ENCODE measurements at places on chromosomes 5 and 9.
A peak's percentile ranks its signal among the peaks of the same experiment; 100 is the strongest.

- no peak for DNase-seq
- H3K27ac ChIP-seq = no peak overlapping the region
- no peaks in the 10 kb centered on the region for H3K4me1 ChIP-seq
- H3K27me3 ChIP-seq = no peaks in the 10 kb centered on the region
- no peaks in the 10 kb centered on the region for H3K36me3 ChIP-seq
- H3K4me3 ChIP-seq = no peak overlapping the region
Measured at GRCh38 chr9:73780916-73781315, 629.3 kb downstream of the ANXA1 start.

- H3K4me3 ChIP-seq = no peak overlapping the region
- DNase-seq = no peak
- no peak overlapping the region for H3K27ac ChIP-seq
- H3K27me3 ChIP-seq = no peaks in the 10 kb centered on the region
- H3K4me1 ChIP-seq = peaks cover 15% of the 10 kb centered on the region
Measured at GRCh38 chr5:150284311-150284710, 5.3 kb downstream of the CAMK2A start.

DNA sequence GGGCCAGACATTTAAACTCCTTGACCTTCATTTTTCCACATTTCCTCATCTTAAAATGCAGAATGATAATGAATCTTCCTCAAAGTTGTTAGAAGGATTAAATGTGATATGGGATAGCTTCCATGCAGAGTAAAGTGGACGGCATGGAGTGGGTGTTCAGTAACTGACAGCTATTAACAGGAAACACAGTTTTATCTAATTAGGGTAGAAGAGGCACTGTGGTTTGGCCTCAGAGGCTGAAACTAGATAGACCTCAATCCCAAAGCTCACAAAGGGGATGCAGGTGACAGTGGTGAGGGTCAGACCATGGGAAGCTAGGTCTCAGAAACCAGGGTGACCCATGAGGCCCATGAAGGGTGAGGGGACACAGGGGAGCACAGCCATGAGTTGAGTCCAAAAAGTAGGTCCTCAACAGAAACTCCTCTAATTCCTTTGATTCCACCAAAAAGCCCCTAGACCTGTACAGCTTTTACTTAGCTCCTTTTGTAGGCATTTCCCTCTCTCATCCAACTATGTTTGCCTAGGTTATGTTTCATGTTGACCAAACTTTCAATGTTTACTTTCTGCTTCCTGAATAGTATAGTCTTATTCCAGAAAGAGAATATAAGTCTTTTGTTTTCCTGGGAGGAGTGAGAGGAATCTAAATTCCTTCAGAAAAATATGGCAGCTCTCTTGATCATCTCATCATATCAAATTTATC is 27.9 kb upstream of the GLDC start:
- no peaks in the 10 kb centered on the region for H3K27me3 ChIP-seq
- no peaks in the 10 kb centered on the region for H3K36me3 ChIP-seq

DNA sequence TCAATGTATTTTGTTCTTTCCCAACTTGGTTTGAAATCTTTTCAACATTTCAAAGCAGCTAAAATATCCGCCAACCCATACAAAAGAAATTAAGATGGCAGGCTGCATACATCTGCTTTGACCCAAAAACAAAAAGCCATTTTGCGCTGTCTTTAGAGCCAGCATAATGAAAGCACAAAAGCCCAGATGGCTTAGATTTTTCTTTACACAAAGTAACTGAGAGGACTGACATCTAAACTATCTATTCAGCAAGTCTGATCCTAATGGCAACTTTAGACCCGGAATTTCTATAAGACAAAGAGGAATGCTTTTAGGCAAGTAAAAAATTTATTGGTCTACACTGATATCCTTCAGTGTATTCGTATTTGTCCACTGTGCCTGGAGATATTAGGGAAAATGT is 86.3 kb downstream of the MYO10 start:
- DNase-seq = no peak
- no peaks in the 10 kb centered on the region for H3K27me3 ChIP-seq
- no peak overlapping the region for H3K27ac ChIP-seq
- no peak overlapping the region for H3K4me3 ChIP-seq
- peaks cover 4% of the 10 kb centered on the region for H3K36me3 ChIP-seq

- H3K27ac ChIP-seq = no peak overlapping the region
- no peaks in the 10 kb centered on the region for H3K27me3 ChIP-seq
- no peak for DNase-seq
- no peaks in the 10 kb centered on the region for H3K36me3 ChIP-seq
Measured at GRCh38 chr5:169039592-169039991, 261.3 kb downstream of the SLIT3 start.

- peaks cover 16% of the 10 kb centered on the region for H3K36me3 ChIP-seq
- H3K27me3 ChIP-seq = no peaks in the 10 kb centered on the region
- no peak overlapping the region for H3K4me3 ChIP-seq
Measured at GRCh38 chr9:100058699-100059579, 39.9 kb downstream of the ERP44 start.

GRCh38 chr5:80620211-80620610 is 34.2 kb upstream of the MSH3 start:
- no peak for DNase-seq
- no peak overlapping the region for H3K4me3 ChIP-seq
- H3K27ac ChIP-seq = no peak overlapping the region
- peaks cover 9% of the 10 kb centered on the region for H3K36me3 ChIP-seq
- peaks cover 10% of the 10 kb centered on the region for H3K4me1 ChIP-seq
- no peaks in the 10 kb centered on the region for H3K27me3 ChIP-seq

- peak within 1 kb of the TSS; percentile 96 for H3K27ac ChIP-seq
- peak; percentile 94 for DNase-seq
- peak within 1 kb of the TSS; percentile 84 for H3K4me3 ChIP-seq
- H3K36me3 ChIP-seq = no peaks in the 10 kb centered on the region
Measured at GRCh38 chr5:36241631-36242533, at the start of gene NADK2. Gene NADK2, minus strand, starts transcription at chr5:36241925. Its CDS starts 127 bp downstream, at chr5:36241798.

DNA sequence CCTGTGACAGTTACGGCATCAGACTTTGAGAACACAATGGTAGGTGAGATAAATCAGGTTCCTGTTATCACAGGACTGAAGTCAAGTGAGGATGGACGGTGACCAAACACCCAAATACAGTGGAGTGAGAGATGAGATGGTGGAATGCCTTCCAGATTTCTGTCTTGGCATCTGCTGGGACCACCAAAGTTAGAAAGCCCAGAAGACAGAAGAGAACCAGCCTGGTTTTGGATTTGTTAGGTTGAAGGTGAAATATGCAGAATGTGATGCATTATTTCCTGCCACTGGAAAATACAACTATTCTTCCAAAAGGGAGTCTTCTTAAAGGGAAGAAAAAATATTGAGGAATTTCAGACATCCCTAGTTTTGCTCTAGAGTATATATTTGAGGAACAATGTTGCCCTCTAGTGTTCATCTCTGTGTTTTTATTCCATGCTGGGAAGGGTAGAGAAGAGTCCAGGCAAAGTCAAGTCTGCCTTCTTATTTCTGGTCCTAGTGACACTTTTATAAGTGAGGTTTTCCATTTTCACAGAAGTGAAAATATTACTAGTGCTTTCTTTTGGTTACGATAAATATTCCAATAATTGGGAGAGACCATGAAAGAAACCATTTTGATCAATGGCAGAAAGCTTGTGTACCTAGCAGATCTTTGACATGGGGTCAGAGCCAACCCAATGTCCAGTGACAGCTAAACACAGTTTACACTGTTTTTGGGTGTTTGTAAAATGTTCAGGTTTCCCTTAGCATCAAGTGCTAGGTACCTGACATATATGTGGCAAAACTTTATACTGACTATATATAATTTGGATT is 142.3 kb upstream of the ANKH start:
- H3K27me3 ChIP-seq = no peaks in the 10 kb centered on the region
- peaks cover 2% of the 10 kb centered on the region for H3K36me3 ChIP-seq
- peak overlapping the region; percentile 86 for H3K27ac ChIP-seq
- H3K4me1 ChIP-seq = peaks cover 26% of the 10 kb centered on the region
- DNase-seq = no peak
- H3K4me3 ChIP-seq = no peak overlapping the region

DNA sequence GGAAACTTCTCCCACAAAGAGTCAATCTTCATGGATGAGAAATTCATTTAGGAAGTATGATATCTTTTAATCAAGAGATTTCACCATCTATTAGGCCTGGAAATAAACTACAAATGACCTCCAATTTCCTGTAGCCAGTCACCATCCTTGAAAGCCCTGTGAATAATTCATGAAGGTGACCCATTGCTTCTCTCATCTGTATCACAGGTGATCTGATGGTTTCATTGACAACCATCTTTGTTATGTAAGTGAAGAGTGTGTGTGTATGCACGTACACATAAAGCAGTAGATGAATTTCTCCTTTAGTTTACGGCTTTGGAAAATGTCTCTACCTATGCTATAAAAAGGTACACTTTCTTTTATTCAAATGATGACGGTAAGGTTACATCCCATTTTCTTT is 644.1 kb upstream of the KLF4 start:
- no peaks in the 10 kb centered on the region for H3K4me1 ChIP-seq
- H3K36me3 ChIP-seq = no peaks in the 10 kb centered on the region
- H3K4me3 ChIP-seq = no peak overlapping the region
- no peak for DNase-seq

- H3K4me3 ChIP-seq = no peak overlapping the region
- DNase-seq = no peak
Measured at GRCh38 chr5:98096155-98096554, 677.3 kb upstream of the RGMB start.

GRCh38 chr5:143133721-143134120 is 269.8 kb downstream of the NR3C1 start:
- no peaks in the 10 kb centered on the region for H3K36me3 ChIP-seq
- H3K4me3 ChIP-seq = no peak overlapping the region
- DNase-seq = no peak
- peaks cover 13% of the 10 kb centered on the region for H3K27me3 ChIP-seq

DNA sequence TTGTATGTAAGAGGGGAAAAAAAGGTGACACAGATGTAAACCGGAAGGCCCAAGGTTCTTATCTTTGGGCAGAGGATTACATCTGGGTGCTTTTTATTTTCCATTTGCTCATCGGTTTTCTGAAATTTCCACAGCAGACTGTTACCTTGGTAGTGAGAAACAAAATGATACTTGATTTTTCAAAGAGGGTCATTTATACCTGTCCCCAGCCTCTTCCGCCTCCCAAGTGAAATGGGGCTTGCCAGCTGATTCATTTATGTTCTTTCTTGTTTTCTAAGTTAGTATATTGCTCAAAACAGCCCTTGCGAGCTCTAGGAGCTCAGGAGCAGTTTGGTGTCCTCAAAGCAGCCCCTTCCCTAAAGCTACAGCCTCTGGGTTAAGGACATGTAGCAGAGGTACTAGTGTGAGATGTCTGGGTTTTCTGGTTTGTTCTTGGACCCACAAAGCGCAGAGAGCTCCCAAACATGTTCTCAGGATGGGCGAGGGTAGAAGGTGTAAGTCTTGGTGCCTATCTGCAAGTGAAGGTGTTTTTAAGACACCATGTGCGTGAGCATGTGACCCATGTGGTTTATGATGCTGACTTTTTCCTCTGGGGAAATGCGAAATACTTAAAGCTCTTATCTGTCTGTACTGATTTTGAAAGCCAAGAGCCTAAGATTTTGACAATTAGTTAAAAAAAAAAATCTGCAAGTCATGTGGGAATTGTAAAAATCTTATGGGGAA is 38.3 kb downstream of the DAPK1 start:
- peak overlapping the region; percentile 26 for H3K27ac ChIP-seq
- H3K4me1 ChIP-seq = peaks cover 51% of the 10 kb centered on the region
- H3K36me3 ChIP-seq = peaks cover 10% of the 10 kb centered on the region
- H3K27me3 ChIP-seq = no peaks in the 10 kb centered on the region
- H3K4me3 ChIP-seq = no peak overlapping the region

GRCh38 chr5:28896949-28897348 is 1858.6 kb upstream of the CDH9 start:
- no peak for DNase-seq
- H3K4me3 ChIP-seq = no peak overlapping the region
- no peaks in the 10 kb centered on the region for H3K27me3 ChIP-seq
- H3K4me1 ChIP-seq = no peaks in the 10 kb centered on the region
- no peak overlapping the region for H3K27ac ChIP-seq

DNA sequence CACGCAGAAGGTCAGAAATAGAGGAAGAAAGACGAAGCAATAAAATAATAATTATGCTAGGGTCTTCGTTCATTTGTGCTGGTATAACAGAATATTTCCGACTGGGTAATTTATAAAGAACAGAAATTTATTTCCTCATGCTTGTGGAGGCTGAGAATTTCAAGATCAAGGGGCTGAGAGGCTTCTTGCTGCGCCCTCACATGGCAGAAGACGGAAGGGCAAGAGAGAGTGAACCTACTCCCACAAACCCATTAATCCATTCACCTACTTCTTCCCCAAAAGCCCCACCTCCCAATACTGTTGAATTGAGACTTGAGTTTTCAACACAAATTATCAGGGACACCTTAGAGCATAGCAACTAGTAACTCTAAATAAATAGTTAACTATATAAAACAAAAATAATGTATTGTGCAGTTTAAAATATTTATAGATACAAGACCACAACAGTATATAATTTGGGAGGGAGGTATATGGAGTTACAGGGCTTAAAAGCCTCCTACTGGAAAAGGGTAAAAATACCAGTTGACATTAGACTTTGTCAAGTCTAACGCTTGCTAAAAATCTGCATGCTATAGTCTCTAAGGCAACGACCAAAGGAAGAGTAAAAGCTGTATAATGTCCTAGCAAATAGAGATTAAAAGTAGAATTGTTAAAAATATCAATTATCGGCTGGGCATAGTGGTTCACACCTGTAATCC is 40.3 kb upstream of the NAA35 start:
- no peak for DNase-seq
- H3K4me3 ChIP-seq = no peak overlapping the region
- peaks cover 3% of the 10 kb centered on the region for H3K27me3 ChIP-seq
- H3K4me1 ChIP-seq = no peaks in the 10 kb centered on the region
- no peak overlapping the region for H3K27ac ChIP-seq

GRCh38 chr5:135833961-135834638 is 363 bp upstream of the SLC25A48 start:
- no peak overlapping the region for H3K27ac ChIP-seq
- H3K36me3 ChIP-seq = no peaks in the 10 kb centered on the region
- no peak for DNase-seq
- peak overlapping the region; percentile 73 for H3K4me3 ChIP-seq

GRCh38 chr5:109762821-109763220 is 73.1 kb downstream of the MAN2A1 start:
- no peaks in the 10 kb centered on the region for H3K4me1 ChIP-seq
- DNase-seq = no peak
- peaks cover 27% of the 10 kb centered on the region for H3K36me3 ChIP-seq
- H3K27me3 ChIP-seq = no peaks in the 10 kb centered on the region
- no peak overlapping the region for H3K27ac ChIP-seq
- no peak overlapping the region for H3K4me3 ChIP-seq

GRCh38 chr5:66248874-66249273 is 104.8 kb downstream of the SREK1 start:
- no peaks in the 10 kb centered on the region for H3K36me3 ChIP-seq
- no peak overlapping the region for H3K4me3 ChIP-seq

DNA sequence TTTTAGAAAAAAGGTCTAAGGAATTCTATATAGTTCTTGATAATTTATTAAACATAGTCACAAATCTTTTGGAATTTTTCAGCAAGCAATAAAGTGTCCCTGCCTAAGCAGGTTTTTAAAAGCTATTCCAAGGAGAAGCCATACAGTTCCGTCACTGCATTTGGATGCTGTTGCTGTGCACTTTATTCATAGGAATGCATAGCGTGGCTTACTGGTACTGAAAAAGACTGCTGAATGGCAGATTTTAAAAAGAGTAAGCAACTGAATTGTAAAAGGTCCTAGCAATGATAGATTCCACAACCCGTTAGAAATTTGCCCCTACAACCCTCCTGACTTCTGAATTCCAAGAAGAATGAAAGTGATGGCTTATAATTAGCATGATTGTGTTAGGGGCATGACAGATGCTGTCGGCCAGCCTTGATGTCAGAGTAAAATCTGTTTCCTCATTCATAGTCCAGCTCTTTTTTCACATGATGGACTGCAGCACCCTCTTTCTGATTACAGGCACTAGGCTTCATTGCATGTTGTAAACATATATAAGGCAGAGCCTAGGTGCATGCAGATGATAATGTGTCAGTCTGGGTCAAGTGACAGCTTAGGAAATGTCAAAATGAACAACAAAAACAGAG is 227.0 kb downstream of the PDE4D start:
- no peaks in the 10 kb centered on the region for H3K27me3 ChIP-seq
- H3K36me3 ChIP-seq = no peaks in the 10 kb centered on the region
- no peak overlapping the region for H3K4me3 ChIP-seq
- H3K27ac ChIP-seq = no peak overlapping the region

Data from mesothelial cell of epicardium (in vitro differentiated cells).